CD4-positive, alpha-beta memory T cell (primary cell): ENCODE measurements at places on chromosomes 1 and 21. TPM values are rescaled to one million over a fixed set of nuclear protein-coding genes. Genes with fewer than 3 reads are reported as not detected.

DNA sequence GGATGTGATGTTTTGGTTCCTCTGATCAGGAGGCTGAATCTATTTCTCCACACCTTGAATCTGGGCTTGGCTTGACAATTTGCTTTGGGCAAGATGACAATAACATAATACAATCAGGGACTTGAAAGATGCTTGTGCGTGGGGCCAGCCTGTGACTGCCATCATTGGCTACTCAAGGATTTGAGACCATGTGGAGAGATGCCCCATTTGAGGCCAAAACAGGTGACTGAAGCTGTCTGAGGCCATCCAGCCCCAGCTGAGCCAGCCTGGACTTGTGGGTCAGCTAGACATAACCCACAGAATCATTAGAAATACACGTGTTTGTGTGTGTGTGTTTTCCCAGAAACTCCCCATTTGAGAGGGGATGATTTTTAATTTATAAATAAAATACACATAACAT lies 421.5 kb downstream of the PTPRU start:
- no peak for DNase-seq

GRCh38 chr1:20355828-20356735 lies 65.4 kb downstream of the VWA5B1 start:
- DNase-seq, result no peak

DNA sequence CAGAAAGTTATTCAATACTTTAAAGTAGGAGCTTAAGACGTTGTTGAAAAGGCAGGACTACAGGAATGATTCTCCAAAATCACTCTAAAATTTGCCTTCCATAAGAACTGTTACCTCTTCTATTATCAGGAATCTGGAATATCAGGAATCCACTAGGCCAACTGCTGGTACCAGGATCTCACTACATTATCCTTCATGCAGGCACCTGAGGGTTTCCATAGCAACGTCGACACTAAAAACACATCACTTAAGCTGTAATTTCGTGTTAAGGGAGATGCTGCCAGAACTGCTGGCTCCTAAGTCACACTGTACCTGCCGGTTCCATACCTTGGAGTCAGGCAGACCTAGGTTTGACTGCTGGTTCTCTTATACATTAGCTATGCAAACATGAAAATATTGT lies 139.7 kb upstream of the C1orf87 start:
- DNase-seq, result no peak

DNA sequence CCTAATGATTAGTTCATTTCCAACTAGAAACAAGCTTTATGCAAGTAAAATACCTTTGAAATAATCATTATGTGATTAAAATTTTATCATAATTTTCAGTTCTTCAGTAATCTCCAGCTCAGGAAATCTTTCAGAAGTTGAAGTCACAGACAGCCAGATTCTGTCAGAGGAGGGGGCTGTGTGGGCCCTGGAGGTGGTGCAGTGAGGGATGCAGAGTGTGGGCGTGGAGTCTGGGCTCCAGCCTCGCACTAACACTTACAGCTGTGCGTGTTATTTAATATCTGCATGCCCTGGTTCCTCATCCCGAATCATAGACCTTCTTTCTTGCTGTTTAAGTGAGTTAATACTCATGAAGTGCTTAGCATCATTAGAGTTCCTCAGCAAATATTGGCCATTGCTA lies 23.9 kb downstream of the WDR64 start:
- no peak for DNase-seq

GRCh38 chr1:108953452-108953851 lies 9.8 kb downstream of the CLCC1 start:
- DNase-seq, result no peak

DNA sequence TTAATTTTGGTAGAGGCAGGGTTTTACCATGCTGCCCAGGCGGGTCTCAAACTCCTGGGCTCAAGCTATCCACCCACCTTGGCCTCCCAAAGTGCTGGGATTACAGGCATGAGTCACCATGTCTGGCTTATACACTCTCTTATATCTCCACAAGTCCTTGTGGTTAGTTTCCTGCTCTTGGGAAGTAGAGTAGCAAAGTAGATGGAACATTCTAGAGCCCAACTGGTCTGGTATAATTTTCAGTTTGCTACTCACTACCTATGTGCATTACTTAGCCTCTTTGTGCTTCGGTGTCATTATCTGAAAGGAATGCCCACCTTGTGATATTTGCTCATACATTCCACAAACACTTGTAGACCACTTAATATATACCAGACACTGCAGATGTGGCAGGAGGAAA lies 96.6 kb upstream of the IPO9 start:
- DNase-seq, result no peak

DNA sequence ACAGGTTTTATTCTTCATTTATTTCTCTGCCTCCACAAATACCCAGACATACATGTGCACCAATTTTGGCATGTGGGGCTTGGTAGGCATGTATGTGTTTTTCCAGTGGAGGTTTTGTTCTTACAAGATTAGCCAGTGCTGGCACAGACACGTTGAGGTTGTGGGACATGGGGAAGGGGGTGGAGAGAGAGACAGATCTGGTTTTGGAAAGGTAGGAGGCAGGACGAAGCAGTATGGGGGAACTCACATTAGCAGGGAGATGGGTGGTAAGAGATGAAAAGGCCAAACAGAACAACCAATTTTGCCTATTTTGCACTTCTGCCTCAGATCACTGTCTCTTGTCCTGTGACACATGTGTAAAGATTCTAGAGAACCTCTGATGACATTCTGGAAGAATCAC lies 166.1 kb upstream of the HMGB4 start:
- DNase-seq, result no peak

GRCh38 chr1:229563701-229564100 lies 5.2 kb upstream of the ABCB10 start:
- DNase-seq, result no peak

DNA sequence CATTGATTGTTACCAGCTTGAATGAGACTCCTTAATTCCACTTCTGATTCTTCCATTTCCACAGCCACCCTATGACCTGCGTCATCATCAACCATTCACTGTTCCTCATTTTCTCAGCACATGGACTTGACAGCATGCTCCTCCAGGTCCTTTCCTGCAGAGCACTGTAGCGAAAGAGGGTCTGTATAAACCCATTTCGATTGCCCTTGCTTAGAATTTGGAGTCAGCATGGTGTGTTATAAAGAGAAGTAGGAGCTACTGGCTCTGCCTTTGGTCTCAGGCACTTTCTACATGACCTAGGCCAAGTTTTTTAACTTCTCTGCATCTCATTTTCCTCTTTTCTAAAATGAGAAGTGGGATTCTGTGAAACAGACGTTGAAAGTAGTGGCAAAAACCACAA lies 133.8 kb downstream of the AK5 start:
- no peak for DNase-seq

DNA sequence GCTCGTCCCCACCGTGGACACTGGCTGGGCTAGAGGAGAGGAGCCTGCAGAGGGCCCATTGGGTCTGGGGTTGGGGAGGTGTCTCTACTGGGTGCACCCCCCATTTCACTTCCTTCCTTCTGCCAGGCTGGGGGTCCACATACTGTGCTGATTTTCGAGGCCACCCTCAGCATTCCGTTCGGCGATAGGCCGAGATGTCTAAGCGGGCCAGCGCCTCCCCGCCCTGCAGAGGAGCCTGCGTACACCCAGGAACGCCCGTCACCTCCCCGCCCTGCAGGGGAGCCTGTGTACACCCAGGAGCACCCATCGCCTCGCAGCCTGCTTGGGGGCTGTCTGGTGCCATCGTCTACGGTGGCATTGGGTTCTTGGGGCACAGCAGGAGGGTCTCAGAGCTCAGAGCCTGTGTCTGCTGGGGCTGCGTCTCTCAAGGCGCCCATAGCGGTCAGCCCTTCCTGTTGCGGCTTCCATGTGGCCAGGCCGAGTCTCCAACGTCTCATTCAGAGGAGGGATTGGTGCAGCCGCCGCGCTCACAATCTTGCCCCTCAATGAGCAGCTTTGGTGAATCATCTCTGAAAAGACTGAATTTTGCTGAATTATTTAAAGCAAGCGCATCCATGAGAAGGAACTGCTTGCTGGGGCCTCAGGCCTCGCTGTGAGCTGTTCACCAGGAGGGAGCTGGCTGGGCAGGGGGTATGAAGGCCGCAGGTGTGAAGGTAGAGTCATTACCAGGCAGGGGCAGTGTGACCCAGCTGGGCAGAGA lies 30.7 kb upstream of the AGPAT3 start:
- DNase-seq, result no peak

The RGS21 gene
- not detected for total RNA-seq
